NCI-H2171 (cell line): ENCODE measurements at places on chromosomes 1 and 21.

GRCh38 chr1:27307874-27308598 is 13.9 kb upstream of the TMEM222 start:
- DNase-seq, result peak; percentile 41

- no peak for DNase-seq
These were observed 1.9 kb downstream of the ZYG11B start for GRCh38 chr1:52727956-52728656.

DNA sequence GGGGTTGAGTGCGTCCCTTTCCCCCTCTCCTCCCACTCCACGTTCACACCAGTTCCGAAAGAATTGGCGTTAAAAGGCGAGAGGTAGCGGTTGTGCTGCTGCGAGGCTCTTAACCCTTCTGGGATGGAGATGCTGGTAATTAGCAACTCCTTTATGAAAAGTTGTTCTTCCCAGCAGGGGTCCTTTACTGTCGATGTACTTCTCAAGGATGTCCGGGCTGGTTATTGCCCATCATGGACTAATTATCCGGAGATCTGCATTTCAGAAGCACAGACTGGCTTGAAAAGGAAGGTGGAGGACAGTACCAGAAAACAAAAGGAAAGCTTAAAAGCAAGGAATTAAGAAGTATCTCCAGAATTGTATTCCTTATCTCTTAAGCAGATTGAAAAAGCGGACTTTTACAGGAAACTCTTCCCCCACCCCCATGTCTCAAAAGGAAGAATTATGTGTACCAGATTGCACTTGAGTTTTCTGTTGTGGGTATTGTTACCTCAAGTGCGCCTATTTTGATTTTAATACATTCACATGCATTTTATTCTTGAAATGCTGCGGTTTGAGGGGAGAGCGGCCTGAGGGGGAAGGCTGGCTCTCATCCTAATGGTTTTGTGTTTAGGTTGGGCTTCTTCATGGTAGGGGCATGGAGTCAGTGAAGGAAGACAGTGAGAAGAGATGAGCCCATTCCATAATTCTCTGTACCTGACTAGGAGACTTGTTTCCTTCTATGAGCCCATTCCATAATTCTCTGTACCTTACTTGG is 1.5 kb downstream of the AK4 start:
- no peak for DNase-seq

GRCh38 chr1:87916965-87917364 is 588.3 kb downstream of the LMO4 start:
- DNase-seq, result no peak

DNA sequence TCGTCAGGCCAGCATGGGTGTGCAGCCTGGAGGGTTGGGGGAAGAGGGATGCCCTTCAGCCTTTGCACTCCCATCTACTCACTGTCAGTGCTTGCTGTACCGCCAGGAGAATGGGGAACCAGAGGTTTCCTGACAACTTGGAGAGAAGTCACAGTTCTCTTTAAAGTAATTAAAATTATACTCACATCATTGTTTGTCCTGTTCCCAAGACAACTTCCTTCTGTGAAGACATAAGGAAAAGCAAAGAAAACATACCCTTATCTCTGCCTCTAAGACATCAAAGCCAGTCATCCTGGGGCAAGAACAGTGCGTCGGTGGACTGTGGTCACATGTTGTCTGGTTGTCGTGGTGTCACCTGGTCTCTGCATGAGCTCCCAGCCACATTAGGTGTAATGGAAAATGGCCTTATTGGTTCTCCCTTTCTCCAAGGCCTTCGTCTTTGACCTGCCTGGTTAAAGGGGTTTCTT is 17.6 kb downstream of the TRAF5 start:
- DNase-seq, result no peak

- DNase-seq, result no peak
These were observed 112.7 kb upstream of the JUN start for GRCh38 chr1:58896246-58897183.

GRCh38 chr1:65371544-65371943 is 48.9 kb upstream of the LEPR start:
- no peak for DNase-seq

- DNase-seq, result no peak
These were observed 71.7 kb upstream of the JUN start for GRCh38 chr1:58855274-58856165.

DNA sequence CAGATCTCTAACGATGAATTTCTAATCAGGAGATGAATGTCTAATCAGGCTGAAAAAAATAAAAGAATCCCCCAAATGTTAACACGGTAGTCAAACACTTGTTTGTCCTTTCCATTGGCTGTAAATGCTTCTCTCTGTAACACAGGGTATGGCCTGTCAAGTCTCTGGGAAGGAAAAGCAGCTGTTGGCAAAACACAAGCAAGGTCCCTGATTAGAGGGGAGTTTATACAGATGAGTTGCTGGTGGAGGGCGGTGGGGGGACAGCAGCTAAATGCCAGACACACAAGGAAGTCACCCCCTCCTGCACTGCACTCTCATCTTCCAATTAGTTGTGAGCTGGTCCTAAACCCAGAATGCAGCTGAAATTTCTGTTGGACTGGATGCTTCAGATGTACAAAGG is 51.0 kb downstream of the PGBD5 start:
- DNase-seq, result no peak

- DNase-seq, result no peak
These were observed 145.5 kb upstream of the POGK start for GRCh38 chr1:166693673-166694297.

DNA sequence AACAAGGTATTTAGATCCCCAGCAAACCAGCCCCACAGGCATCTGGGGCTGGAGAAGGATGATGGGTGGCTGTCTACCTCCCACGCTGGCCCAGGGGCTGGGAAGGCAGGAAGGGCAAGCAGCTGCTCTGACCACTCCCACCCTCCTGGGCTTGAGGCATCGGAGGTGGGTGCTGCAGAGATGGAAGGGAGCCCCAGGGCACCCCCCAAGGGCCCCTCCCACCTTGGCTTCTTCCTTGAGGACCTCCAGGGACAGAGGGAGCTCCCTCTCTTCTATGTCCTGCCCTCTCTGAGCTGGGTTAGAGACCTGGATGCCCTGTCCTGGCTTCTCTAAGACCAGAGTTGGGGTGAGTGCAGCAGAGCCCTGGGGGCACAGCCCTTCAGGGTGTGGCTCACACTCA is 3.1 kb downstream of the CD52 start:
- DNase-seq, result no peak

DNA sequence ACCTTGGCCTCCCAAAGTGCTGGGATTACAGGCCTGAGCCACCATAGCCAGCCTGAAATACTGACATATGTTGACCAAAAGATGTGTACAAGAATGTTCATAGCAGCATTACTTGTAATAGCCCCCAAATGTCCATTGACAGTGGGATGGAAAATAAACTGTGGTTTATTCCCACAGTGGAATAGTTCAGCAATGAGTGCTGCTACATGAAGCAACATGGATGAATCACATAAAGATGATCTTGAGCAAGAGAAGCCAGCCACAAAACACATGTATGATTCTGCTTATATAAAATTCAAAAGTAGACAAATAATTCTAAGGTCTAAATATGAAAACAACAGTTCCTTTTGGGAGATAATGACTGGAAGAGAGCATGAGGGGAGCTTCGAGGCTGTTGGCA is 9.1 kb upstream of the CREG1 start:
- no peak for DNase-seq

- no peak for DNase-seq
These were observed 89.8 kb downstream of the LRRC53 start for GRCh38 chr1:74422421-74423292.

DNA sequence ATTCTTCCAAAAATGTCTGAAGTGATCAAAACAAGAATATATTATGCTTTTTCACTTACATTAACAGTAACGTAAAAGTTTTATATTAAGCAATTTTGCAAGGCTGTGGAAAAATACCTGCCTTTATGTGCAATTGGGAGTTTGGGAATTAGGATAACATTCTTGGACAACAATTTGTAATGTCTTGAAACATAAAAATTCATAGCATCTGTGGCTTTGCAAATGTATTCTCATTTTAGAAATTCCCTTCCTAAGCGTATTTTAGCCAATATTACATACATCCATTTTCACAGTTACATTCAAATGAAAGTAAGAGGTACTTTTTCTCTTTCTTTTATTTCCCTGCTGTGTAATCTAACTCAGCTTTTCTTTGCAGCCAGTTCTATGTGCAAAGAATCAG is 13.4 kb upstream of the CFH start:
- DNase-seq, result no peak

GRCh38 chr1:165456114-165456513 is 11.2 kb upstream of the RXRG start:
- no peak for DNase-seq

DNA sequence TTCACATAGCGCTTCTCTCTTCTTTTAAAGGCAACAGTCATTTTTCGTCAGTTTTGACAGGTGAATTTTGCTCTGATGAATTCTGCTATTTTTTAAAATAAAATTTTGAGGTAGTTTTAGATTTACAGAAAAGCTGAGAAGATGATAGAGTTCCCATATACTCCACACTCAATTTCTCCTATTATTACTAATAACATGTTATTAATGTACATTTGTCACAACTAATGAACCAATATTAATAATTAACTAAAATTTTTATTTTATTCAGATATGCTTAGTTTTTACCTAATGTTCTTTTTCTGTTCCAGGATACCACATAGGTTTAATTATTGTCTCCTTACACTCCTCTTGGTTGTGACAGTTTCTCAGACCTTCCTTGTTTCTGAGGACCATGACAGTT is 197.0 kb downstream of the ZC3H11B start:
- no peak for DNase-seq

- DNase-seq, result no peak
These were observed 196.9 kb upstream of the ETV3 start for GRCh38 chr1:157335056-157335455.

DNA sequence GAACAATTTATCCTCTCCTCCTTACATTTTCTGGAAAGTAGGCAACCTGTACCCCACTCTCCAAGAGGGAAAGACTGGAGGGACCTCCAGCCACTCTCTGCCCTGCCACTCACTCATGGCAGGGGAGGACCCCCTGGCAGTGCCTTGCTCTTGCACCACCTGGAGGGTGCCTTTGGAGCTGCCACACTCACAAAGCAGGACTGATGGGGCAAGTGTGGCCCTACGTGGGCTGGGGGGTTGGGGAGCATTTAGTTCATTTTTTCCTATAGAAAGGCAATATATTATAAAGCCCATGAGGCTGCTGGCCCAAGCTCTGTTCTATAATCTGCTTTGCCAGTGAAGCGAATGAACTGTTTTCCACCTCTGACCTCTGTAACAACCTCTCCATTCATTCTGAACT is 50.3 kb downstream of the GPR161 start:
- no peak for DNase-seq

GRCh38 chr1:55636696-55637095 is 421.5 kb upstream of the USP24 start:
- no peak for DNase-seq

GRCh38 chr1:62181532-62181931 is 13.1 kb upstream of the L1TD1 start:
- no peak for DNase-seq

- DNase-seq, result peak; percentile 15
These were observed 38.1 kb upstream of the STUM start for GRCh38 chr1:226510453-226510852.

GRCh38 chr1:87243573-87243972 is 85.1 kb upstream of the LMO4 start:
- no peak for DNase-seq

- no peak for DNase-seq
These were observed 41.5 kb upstream of the SRSF10 start for GRCh38 chr1:24021403-24022266.

DNA sequence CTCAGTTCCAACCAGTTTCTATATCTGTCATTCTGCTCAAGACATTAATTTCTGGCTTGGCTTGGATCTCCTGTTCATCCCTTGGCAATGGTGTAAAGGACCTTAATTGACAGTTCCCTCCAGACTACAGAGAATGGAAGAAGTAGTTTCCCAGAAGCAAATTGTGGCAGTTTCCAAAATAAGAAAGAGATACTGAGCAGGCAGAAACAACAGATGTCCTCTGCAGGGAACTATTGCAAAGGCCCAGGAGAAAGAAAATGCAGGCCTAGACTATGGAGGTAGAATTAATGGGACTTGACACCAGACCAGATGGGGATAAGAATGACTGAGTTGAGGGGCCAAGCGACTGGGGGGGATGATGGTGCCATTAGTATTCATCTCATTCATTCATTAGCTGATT is 6.1 kb upstream of the AK2 start:
- no peak for DNase-seq

GRCh38 chr1:40784141-40784770 is 669 bp downstream of the KCNQ4 start:
- no peak for DNase-seq

GRCh38 chr1:11746092-11746491 is 10.2 kb downstream of the AGTRAP start:
- DNase-seq, result no peak

DNA sequence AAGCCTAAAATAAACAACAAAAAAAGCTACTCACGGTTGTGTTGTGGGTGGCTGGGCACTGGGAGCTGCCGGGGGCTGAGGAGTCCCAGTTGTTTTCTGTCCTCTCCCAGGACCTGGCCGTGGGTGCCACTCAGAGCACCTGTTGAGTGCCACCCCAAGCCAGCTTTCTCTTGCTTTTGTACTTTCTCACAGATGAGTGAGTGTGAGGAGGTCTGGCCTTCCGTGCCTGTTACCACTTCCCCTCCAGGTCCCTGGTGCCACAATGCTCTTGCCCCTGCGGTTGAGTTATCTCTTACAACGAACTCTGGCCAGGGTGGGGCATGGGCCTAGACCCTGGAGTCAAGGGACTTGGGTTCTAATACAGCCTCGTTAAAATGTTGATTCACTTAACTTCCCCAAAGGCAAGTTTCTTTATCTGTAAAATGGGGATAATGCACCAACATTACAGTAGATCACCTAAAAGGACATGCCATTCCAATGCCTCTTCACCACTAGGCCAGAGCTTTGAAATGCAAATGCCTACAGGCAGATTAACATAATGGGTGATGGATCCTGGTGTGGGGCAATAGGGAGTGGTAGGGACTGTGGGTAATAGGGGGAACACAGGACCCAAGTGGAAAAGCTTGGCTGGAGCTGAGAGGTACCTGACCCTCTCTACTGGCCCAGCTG is at the start of gene CNR2:
Gene CNR2 (minus strand): TSS at position 151 of the 669 bp plus-strand sequence. CDS start 37,745 bp downstream, outside the sequence.
- DNase-seq, result no peak

DNA sequence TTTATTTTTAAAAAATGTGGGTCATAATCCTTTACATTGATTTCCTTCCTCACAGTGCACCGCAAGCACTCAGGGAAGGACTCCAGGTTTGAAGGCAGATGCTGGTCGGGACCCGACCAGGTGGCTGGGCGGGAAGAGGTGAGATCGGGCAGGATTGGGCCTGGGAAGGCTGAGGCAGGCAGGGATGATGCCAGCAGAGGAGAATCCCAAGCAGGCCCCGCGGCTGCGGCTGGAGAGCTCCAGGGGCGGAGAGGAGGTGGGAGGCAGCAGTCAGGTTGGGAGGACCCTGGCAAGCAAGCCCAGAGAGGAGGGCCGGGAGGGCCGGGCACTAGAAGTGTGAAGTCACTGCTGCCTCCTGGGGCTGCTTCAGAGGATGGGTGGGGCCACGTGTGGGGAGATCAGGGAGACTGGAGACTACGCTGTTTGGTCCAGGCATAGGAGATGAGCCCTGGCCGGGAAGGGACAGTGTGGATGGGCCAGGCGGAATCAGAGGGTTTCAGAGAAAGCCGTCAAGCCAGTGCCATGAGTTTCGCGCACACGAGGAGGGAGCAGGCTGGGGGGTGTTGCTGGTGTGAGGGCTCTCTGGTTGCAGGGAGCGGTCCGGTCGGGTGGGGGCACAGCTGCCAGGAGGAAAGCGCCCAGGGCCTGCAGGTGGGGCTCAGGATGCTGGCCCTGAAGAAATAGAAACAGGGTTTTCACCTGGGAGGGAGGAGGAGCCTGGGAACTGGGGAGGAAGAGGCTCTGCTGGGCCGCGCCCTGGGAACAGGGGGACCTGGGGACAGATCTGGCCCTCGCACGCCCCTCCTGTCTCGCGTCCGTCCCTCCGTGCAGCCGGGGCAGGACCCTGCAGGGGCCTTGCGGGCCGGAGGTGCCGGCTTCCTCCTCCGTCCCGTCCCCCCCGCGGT is 888 bp upstream of the COL18A1 start:
- peak; percentile 67 for DNase-seq
